CD4-positive, alpha-beta memory T cell (primary cell): ENCODE measurements at places on chromosomes 5 and 9.
A peak's percentile ranks its signal among the peaks of the same experiment; 100 is the strongest.

DNA sequence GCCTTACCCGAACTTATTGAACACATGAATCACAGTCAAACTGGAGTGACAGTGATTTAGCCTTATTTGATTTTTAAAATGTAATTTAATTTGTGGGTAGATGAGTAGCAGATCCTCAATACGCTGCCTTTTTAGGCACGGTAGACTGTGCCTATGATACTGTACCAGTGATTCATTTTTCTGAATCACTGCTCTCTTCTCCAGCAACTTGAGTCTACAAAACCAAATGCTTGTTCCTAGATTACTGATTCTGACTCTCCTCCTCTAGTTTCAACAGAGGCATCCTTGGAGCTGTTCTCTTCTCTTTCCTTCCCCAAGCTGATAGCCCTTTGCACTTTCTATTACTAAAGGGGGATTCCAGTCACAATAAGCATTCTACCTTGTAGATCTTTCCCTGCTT is 94.3 kb upstream of the IL7R start:
- no peak for DNase-seq

DNA sequence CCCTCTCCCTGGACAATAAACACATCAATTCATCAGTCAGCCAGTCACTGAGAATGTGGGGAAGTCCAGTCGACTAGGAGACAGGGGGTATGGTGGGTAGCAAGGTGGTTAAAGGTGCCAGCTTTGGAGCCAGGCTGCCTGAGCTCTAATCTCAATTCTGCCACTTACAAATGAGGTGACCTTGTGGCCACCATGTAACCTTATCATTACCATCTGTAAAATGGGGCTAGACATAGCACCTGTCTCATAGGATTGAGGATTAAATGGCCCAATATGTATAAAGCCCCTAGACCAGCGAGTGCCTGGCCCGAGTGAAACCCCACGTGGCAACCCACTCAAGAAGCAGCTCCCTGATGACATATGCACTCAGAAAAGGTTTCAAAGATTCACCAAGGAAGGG is 73.3 kb upstream of the TBC1D2 start:
- no peak for DNase-seq

- no peak for DNase-seq
These were observed 59.1 kb upstream of the ALDH1A1 start for GRCh38 chr9:73011956-73012355.

DNA sequence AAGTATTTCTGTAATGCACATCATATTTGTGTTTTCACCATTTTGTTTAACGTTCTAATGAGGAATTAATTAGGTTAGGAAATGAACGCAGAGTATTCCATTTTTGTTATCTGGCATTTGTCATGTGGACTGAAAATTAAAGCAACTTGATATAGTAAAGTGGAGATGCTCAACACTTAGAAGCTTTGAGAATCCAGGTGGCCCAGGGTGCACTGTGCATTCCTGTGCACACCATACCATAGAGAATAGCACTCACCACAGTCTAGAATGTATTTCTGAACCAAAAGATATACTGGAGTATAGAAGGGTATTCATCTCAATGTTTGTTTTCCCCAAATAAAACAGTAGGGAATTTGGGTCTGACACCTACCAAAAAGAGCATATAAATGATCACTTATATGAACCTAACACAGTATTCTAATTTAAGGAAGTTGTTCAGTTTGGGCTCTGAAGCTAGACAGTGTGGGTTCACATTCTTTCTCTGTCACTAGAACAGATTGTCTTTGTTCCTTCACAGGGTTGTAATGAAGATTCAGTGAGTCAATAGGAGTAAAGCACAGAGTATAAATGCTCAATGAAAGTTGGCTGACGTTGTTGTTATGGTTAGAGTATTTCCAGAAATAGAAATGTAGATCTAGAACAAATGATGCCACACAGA is 125.6 kb upstream of the DMRT1 start:
- DNase-seq = no peak

- DNase-seq = no peak
These were observed 209.5 kb downstream of the MEF2C start for GRCh38 chr5:88673253-88674105.

DNA sequence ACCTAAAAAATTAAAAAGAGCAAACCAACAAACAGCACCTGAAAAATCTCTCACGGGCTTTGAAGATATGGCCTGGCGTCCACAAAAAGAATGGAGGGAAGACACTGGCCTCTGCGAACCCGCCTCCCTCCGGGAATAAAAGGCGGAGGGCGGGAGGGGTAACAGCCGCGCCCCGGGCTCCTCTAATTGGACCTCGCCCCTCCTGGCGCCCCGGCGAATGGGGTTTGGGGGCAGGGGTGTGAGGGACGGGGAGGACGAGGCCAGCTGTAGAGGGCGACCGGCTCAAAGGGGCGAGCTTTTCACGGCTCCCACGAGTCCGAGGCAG is 753 bp downstream of the FANCC start:
- DNase-seq = no peak

GRCh38 chr5:180649297-180650039 is at the start of gene FLT4:
Gene FLT4, minus strand, starts transcription at chr5:180649600. Its CDS starts 55 bp downstream, at chr5:180649545.
- DNase-seq = no peak

GRCh38 chr5:154197801-154198491 is 7.4 kb downstream of the GALNT10 start:
- DNase-seq = peak; percentile 83

GRCh38 chr5:137320056-137321045 is 178.8 kb downstream of the SPOCK1 start:
- DNase-seq = peak; percentile 4

- DNase-seq = no peak
These were observed 27.9 kb downstream of the ANXA1 start for GRCh38 chr9:73179589-73179988.

DNA sequence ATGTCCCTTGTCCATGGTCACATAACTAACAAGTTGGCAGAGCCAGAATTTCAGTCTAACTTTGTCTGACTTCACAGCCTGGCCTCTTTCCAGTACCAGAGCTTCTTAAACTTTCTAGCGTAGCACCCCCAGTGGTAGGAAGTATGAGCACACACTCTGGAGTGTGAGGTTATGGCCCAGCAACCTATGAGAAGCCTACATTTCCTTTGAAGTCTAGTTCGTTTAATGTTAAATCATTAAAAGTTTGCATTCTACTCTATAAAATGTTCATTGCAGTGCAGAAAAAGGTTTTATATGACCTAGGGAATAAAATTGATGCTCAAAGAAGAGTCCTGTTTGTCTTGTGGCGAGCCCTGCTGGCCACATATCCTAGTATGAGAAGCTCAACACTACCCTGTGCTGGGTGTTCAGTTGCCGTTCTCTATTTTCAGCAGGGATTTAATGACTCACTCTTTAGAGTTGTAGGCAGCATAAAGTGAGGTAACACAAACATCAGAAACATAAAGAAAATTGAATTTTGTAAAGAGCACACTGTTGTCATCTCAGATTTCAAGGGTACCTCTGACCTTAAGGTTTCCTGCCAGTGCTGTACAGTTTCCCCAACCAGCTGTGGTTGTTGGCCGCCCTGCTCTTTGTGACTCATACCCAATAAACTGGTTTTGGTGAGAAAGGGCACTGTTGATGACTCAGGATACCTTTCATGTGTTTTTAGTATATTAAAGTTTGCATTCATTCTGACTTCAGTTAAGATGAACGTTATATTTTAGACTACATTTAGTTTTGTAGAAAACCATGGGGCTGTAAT is 14.3 kb downstream of the MCCC2 start:
- peak; percentile 60 for DNase-seq

DNA sequence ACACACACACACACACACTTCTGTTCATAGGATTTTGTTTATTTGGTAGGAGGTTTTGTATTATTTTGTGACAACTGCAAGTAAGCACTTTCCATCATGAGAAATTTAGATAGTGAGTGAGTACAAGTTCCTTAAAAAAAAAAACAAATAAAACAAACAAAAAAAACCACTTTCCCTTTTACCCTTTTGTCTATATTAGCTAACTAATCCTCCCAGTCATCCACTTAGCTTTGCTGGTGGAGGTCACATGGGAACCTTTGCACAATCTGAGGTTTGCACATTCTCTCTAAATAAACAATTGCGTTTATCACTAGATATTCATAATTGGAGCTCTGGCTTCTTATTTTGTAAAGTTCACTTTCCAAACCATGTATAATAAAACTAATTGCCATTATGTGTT is 6.8 kb downstream of the ITGA1 start:
- no peak for DNase-seq

DNA sequence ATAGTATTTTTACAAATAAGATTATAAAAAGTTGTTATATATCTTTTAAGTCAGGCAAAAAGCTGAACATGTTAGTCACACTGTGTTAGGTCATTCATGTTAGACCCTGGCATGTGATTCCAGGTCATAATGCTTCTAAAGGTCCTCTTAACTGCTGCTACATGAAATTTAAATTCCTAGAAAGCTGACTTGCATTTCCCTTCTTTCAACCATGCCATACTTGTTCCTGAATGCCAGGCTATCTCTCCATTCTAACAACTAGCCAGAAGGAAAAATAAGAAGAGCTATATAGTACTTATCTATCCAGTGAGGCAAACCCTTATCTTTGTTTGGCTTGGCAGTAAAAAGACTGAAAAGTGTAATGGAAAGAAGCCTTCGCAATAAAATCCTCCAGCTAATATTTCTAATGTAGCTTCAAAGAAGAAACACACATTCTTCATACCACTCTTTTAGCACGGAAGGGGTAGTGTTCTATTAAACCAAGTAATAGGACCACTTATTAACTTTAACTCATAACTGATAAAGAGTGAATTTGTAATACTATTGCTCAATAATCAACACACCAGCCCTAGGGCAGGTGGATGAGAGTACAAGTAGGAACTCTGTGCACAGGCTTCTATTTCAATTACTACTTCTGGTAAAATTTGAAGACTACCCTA is 310.2 kb downstream of the PDE4D start:
- no peak for DNase-seq

DNA sequence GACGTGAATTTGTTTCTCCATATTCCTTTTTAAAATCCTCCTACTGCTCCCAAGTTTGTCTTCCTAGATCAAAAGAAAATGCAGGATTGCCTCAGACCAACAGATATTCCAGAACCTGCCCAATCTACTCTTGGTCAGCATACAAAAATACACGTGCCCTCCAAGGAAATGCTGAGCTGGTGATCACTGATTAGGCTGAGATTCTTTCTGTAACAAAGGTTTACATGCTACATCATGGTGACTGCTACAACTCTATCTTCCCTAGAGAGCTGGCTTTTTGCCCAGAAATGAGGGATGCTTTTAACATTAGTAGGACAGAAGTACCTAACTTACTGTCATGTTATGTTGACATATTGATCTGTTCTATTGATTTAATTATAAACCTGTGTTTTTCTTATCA is 35.5 kb downstream of the OR2Y1 start:
- no peak for DNase-seq

DNA sequence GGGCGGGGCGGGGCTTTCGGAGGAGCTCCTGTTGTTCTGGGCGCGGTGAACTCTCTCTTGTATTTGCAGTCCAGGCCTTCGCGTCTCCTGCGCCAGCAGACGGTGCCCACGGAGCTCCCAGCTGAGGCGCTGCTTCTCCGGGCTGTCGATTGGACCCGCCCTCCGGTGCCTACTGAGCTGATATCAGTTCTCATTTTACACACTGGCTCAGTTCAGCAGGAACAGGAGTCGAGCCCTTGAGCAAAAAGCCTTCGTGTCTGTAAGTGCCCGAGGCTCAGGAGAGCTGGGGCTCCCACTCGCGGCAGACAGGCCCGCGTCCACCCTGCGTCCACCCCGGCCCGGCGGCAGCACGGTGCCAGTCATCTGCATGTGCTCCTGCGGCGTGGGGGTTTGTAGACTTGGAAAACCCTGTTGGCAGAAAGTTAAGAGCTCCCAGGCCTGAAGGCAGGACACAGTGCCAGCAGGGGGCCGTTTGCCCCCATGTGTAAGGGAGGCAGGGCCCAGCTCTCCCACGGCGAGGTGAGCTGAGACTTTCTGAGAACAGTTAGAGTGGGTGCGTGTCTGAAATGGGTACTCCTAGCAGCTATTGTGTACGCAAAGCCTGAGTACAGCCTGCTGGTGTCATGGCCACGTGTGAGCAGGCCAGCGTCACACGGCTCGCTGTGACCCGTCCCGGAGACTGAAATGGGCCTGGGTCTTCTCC is 231.5 kb downstream of the FANCC start:
- no peak for DNase-seq

DNA sequence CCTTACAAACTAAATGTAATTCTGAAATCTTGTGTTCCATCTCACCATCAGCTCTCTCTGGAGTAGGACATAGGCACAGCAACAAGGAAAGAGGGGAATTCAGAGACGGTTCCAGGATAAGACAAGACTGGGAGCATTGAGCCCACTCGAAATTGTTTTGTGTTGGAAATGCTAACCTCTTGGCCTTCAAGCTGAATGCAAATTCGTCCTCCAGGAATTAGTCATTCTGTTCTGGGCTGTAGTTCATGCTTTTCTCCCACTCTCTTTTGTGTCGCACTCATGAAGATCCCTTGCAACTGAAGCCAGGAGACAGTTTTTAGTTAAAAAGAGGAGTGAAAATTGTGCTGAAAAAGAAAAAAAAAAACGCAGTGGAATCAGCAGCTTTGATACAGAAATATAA is 121.7 kb upstream of the SEMA6A start:
- DNase-seq = no peak

DNA sequence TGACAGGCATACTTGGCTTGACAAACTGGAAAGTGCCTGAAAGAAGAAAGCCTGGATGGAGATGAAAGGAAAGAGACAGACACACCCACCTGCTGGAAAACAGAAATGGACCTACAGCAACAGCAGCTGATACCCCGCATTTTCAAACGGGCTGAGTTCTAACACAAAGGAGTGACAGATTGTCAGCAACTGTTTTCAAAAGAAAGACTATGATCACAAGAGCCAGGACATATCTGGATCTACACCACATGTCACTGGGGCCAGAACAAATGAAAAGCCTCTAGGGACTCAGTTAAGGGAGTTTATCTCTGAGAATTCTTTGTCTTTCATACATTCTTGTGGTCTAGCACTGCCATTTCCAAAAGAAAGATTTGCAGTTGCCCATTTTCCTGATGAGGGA is 24.1 kb upstream of the FST start:
- DNase-seq = no peak

GRCh38 chr5:75363726-75364495 is 26.9 kb downstream of the HMGCR start:
- no peak for DNase-seq

GRCh38 chr5:132674671-132675506 is 1.1 kb downstream of the IL4 start:
- no peak for DNase-seq

- no peak for DNase-seq
These were observed 31.3 kb downstream of the IRF1 start for GRCh38 chr5:132459031-132459982.

- no peak for DNase-seq
These were observed 3.2 kb upstream of the CDHR2 start for GRCh38 chr5:176545737-176546509.

- DNase-seq = no peak
These were observed 5.1 kb upstream of the ARSI start for GRCh38 chr5:150307617-150308426.
